Cerebellum (tissue), 4 donors: ENCODE measurements at places on chromosomes 5 and 9.

- no peak for DNase-seq
These were observed 48.4 kb upstream of the FAM240B start for GRCh38 chr9:38768351-38768761.

- no peak for DNase-seq
These were observed 22.3 kb downstream of the GALNT12 start for GRCh38 chr9:98829766-98830165.

- no peak for DNase-seq
These were observed 24.6 kb downstream of the C9orf85 start for GRCh38 chr9:71936066-71936465.

DNA sequence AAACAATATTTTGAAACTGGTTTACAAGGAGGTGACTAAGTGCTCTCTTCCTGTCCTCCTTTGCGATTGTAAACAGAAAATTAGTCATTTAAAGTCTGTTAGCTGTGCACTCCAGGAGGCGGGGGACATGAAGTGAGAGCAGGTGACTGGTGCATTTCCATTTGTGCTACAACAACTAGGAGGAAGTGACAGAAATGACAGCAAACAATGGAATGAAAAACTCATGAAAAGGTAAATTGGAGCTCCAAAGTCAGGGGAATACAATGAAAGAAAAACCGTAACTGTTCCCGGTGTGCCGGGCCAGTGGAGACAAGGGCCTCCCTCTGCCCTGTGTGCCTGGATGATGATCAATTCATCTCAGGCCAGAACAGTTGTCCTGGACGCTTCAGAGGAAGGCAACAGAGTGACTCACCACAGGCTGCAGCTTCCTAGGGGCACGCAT, 439.9 kb downstream of the GADD45G start:
- DNase-seq, result peak; percentile 20

- DNase-seq, result no peak
These were observed 223 bp downstream of the NR3C1 start for GRCh38 chr5:143403334-143403592.

GRCh38 chr5:104172976-104173375, 610.4 kb upstream of the NUDT12 start:
- DNase-seq, result no peak

DNA sequence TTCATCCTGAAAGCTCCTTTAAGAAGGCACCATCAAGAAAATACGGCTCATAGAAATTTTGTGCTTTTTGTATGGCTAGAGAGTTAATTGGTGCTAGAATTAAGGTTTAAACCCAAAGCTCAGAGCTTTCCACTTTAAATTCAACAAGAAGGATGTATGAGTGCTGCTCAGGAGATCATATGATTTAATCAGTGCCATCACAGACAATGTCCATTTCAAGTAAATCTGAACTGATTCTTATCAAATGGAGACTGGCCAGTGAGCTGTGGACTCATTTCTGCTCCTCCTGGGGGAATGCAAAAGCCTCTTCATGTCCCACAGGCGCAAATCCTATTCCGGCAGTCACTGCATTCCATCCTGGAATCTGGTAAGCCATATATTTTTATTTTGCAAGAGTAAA, 327.2 kb downstream of the BNC2 start:
- DNase-seq, result no peak

- no peak for DNase-seq
These were observed 273.1 kb downstream of the GABRB2 start for GRCh38 chr5:161273410-161273809.

- no peak for DNase-seq
These were observed 100.3 kb upstream of the RAPGEF1 start for GRCh38 chr9:131840220-131840619.

GRCh38 chr9:78089111-78089510, 57.5 kb upstream of the GNAQ start:
- no peak for DNase-seq

GRCh38 chr5:110255194-110255593, 471.3 kb downstream of the TMEM232 start:
- DNase-seq, result no peak

GRCh38 chr5:128237546-128237945, 154.0 kb downstream of the SLC12A2 start:
- DNase-seq, result no peak

- DNase-seq, result no peak
These were observed 8.9 kb upstream of the NKX2-5 start for GRCh38 chr5:173243831-173244305.

- no peak for DNase-seq
These were observed 28.1 kb downstream of the TSTD2 start for GRCh38 chr9:97604901-97605645.

- peak; percentile 91 for DNase-seq
These were observed at the start of gene SEC24A for GRCh38 chr5:134648425-134649162. SEC24A (plus strand) TSS chr5:134648785; CDS start chr5:134649077, 292 bp downstream.

GRCh38 chr5:37640088-37640487, 199.8 kb downstream of the GDNF start:
- DNase-seq, result no peak

GRCh38 chr9:137945581-137945980, 68.0 kb downstream of the CACNA1B start:
- no peak for DNase-seq

DNA sequence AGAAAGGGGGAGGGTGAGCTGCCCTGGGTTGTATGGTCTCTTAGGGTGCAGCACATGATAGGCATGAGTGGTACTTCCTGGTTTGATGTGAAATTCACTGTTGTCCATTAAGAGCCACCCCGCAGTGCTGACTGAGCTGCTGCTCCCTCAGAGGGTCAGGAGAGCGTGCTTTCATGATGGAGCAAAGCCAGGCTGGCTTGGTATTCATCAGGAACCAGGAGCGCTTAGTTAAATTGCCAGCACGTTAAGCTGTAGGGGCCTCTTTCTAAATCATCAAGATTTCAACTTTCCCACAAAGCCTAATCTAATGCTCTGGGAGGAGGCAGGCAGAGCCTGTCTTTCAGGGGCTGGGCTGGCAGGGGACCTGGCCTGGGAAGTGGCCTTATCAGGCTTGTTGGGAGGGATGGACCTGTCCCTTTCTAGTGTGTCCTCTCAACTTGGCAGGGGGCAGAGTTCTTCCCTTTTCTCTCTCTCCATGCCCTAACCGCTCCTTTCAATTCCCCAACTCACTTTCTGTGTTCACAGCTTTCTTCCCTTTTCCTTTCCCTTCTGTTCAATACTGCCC, 7.9 kb downstream of the CYSTM1 start:
- no peak for DNase-seq

DNA sequence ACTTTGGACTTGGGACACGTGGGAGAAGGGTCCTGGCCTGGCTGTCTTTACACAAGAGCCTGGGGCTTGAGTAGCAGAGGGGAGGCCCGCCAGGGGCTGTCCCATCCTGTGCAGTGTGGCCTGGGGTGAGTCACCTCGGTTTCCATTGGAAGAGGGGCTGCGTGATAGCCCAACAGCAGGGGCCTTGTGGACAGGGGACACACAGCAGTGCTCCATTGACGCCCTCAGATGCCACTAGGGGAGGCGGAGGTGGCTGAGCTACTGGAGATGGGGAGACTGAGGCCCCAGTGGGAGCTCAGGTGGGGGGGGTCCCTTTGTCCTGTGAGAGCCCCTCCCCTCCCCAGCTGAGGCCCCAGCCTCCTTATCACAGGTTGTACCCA, 50.0 kb upstream of the RNU6ATAC start:
- no peak for DNase-seq

DNA sequence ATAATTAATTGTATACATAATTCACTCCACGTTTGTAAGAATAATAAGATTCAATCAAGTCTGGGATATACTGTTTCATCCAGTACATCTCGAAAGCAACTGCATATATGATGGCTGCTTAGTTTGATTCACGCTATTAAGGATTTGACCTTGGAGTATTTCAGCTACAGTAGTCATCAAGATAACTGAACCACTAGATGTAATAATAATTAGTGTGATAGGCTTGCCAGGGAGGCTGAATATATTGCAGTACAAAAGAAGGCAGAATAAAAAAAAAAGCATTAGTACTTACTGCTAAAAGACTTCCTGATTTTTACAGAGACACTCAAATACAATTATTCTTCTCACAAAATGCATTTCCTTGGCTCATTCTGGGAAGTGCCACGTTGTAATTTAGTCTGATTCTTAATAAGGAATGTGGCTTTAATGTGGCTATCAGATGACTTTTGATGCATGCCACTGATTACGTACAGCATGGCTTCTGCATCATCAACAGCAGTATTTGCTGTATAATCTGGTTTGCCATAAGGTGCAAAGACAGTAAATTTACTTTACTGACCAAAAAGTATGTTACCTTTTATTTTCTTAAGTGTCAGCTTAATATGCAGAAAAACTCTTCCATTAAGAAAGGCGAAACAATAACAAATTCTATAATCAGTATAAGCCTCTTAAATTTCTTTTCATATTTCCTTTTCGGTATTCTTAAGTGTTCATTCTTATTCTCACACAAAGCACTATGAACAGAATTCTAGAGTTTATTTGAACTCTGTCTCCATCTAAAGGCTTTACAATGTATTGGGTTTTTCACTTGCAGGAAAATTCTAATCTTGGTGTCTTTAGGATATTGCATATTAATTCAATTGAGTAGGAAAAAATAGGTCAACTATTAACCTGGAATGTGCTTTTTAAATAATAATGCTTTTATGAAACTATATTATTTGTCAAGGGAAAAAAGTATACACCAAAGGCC, 166.4 kb downstream of the SLF1 start:
- no peak for DNase-seq

DNA sequence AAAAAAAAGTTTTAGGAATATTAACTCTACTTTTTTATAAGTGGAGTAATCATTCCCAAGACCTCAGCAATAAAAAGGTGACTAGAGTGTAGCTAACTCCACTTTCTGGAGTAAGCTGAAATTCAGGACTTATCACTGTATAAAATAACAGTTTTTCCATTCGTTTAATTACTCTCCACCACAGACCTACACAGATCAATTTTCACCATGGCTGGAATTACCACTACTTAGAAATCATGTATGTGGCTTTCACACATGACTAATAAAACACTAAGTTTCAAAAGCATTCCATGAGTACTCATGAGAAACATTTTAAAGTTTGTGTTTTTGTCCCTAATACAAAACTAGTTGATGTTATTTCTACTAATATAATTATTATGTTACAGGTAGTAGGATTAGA, 9.9 kb downstream of the PLPP1 start:
- no peak for DNase-seq

- no peak for DNase-seq
These were observed 339.9 kb downstream of the ASTN2 start for GRCh38 chr9:117074784-117075520.

- DNase-seq, result no peak
These were observed 1.0 kb upstream of the NIM1K start for GRCh38 chr5:43190755-43191603.

- no peak for DNase-seq
These were observed 591.2 kb downstream of the TLR4 start for GRCh38 chr9:118295413-118295812.

- DNase-seq, result no peak
These were observed 10.9 kb upstream of the RXFP3 start for GRCh38 chr5:33925278-33925677.

DNA sequence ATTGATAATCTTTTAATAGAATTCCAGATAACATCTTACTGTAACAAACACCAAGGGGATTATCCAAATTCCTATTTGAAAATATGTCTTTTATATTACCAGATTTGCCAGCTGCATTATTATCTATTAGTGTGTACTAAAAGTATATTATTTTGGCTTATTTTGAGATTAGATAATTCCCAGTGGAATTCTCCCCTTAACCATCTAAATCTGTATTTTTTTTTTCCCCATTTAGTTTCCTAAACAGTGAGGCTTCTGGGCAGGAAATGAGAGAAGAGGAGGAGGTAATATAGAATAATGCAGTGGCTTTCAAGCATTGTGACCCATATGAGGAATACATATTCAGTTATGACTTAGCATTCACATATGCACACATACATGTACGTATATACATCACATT, 53.5 kb upstream of the ABL1 start:
- no peak for DNase-seq

DNA sequence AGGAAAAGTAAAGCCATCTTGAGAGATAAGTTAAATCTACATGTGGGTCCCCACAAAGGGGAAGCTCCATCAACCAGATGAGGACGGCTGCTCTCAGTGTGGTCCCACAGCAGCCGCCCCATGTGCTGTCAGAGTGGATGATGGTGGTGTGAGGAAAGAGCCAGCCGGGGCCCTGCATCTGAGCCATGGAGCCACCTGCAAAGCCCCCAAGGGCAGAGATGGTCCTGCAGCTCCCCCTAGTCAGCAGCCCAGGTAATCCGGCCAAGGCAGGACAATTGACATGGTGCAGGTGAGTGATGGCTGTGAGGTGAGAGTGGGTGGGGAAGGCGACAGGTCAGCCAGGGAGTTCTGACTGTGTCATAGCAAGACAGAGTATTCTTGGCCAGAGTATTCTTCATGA, 458.8 kb downstream of the ICE1 start:
- DNase-seq, result no peak

DNA sequence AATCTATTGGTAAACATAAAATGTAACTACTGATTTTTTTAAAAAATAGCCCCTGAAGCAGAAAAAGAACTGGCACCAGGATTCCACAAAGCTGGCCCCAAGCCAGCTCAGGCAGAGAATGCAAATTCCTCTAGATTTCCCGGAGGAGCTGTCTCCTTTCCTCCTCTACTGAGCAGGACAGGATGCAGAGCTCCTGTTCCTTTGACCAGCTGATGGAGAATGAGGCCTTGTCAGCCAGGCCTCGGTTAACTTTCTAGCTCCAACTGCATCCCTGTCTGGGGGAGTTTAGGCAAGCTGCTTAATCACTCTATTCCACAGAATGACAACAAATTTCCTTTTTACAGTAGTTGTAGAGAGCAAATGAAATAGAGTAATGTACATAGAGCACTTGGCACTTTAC, 155.5 kb downstream of the GNAQ start:
- peak; percentile 21 for DNase-seq

- DNase-seq, result no peak
These were observed 234.1 kb downstream of the ADAMTS6 start for GRCh38 chr5:65247594-65247993.

GRCh38 chr9:70085241-70085640, 41.6 kb downstream of the MAMDC2 start:
- DNase-seq, result no peak

- no peak for DNase-seq
These were observed 142.8 kb downstream of the NSG2 start for GRCh38 chr5:174188295-174188694.

DNA sequence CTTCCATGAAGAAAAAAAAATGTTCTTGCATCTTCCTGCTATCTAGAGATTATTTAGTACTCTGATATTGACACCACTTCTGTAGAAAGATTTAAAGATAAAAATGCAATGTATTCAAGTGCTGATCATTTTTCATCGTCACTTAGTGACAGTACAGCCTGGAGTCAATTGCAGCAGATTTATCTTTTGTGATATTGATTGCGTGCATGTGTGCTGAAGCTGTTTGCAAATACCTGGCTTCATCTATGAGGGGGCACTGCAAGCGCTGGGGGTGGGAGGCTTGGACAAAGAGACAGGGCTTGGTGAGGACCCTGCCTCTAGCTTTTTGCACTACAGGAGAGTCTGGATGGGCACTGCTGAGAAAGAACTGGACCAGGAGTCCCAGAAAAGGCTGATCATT, 38.0 kb upstream of the MED27 start:
- no peak for DNase-seq
